ENCODE measurements at places on chromosomes 6 and 20.

DNA sequence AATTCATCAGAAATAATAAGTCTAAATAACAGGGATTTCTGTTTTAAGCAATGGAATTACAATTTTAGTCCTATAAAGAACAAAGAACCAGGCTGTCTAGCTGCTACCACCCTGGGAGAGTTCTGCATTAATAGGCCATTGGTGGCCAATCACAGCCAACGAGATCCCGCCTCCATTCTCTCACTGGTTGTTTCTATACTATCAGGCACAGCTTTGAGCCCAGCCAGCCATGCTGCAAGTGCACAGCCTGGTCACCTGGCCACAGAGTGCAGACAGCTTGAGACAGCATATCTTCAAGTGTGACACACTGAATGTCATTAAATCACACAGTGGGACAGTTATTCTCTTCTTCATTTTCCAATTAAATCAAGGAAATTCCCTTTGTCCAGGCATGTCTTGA lies 16.1 kb upstream of the RAB22A start:
- DNase-seq: no peak

GRCh38 chr6:147033267-147033666 lies 170.9 kb upstream of the STXBP5 start:
- no peak for DNase-seq

DNA sequence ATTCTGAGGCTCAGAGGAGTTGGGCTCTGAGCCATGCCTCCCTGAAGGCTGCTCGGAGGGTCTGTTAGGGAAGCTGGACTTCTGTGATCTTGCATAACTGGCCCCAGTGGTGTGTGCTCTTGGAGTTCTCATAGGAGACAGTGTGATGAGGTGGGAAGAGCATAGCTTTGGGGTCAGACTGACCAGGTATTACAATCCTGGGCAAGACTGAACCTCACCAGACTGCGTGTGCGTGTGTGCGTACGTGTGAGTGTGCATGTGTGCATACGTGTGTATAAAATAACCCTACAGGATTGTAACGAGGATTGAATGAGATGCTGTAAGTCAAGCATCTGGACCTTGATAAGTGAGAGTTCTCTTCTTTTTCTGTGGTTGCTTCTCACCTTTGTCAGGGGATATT lies 10.0 kb downstream of the BPIFB2 start:
- no peak for DNase-seq

- DNase-seq: no peak
Observed at GRCh38 chr20:31608251-31608945, 3.3 kb downstream of the ID1 start.

- no peak for DNase-seq
Observed at GRCh38 chr6:124573953-124574352, 388.3 kb upstream of the RNF217 start.

DNA sequence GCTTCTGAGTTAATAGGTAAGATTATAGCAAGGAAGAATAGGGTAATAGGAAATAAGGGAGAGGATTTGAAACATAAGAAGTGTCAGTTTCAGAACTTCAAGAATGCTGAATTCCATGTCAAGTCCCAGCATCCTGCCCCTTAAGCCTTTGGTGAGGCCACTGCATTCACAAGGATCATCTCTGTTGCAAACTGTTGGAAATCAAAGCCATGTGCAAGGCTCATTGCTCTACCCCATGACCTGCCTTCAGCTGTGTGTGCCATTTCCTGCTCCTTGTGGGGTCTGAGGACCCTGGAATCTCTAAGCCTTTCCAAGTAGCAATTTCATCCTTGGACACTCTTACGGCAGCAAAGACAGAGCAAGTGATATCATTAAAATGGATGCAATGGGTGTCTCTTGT lies 203.0 kb downstream of the CDC5L start:
- no peak for DNase-seq
